ENCODE measurements at places on chromosomes 16 and 17.

DNA sequence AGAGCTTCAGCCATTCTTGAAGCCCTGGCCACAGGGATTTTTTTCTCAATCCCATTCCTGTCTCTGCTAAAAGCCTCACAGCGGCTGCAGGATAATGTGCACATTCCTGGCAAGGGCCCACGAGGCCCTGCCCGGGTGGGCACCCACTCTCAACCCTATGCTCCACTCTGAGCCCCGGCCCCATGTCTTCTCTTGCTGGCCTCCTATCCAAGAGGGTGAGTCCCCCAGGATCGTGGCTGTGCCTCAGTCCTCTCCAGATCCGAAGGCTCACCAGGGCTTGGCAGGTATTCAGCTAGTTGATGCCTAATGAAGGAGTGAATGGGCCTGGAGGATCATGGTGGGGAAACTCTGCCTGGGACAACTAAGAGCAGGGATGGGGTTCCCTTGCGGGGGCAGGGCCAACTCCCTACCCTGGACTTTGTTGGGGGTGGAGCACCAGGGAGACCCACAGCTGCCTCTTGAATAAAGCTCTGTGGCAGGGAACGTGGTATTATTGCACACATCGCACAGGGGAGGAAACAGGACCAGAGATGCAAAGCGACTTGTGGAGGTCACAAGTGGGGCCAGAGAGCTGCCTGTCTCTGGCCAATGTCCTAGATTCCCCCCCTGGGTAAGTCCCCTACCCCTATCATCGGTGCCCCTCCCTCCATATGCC, 5.4 kb downstream of the ARHGAP27 start:
- no peak for DNase-seq

- DNase-seq = no peak
Observed at GRCh38 chr16:20415541-20415940, 6.2 kb downstream of the ACSM5 start.

GRCh38 chr16:11047939-11048800, 103.8 kb downstream of the CLEC16A start:
- no peak for DNase-seq

- DNase-seq = no peak
Observed at GRCh38 chr16:67461600-67462278, 19.2 kb downstream of the ATP6V0D1 start.

DNA sequence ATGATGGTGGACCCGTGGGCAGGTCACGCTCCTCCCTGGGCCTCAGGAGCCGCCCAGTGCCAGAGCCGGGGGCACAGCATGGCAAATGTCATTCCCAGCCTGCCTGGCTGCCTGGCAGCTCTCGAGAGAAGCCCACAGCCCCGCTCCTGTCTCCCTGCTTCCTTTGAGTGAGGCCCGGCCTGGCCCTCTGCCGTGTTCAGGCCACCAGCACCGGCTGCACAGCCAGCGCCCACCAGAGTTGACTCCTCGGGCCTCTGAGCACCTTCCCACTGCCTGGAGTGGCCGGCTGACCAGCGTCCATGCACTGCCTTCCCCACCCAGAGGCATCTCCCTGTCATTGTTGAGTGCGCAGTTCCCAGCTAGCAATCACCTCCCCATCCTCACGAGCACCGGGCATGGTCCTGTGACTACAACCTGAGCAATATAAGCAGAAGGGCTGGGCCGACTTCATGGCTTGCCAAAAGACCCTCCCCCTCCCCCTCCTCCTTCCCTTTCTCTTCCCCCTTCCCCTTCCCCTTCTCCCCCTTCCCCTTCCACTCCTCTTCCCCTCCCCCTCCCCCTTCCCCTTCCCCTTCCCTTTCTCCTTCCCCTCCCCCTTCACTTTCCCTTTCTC, 11.9 kb upstream of the SLC38A10 start:
- DNase-seq = no peak

- DNase-seq = no peak
Observed at GRCh38 chr16:75226550-75227360, 8.0 kb downstream of the CTRB1 start.

- no peak for DNase-seq
Observed at GRCh38 chr17:78416791-78417530, 38.5 kb downstream of the PGS1 start.

GRCh38 chr17:78138204-78139060, 7.8 kb upstream of the C17orf99 start:
- DNase-seq = no peak

DNA sequence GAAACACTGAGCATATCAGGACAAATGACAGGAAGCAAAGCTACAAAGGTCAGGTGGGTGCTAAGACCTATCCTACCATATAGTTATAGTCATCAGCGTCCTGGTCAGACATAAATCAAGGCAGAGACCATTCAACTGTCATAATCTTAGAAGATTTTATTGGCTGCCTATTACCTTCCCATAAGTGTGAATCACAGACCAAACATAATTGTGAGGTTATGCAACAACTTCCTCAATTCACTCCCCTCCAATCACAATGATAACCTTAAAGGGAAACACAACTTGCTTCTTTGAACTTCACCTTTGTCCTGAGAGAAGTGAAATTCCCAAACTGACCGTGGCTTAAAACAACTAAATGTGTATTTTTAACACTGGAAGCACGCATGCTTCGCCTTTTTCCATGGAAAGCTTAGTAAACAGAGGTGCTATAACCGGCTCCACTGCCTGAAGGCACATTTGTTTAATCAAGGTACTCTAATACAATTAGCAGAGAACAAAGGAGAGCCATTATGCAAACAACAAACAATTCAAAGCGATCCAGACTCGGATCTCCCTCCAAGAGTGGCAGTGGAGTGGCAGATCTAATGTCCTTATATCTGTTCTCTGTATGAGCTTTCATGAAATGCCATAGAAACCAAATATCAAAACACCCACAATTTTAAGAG, 84.9 kb downstream of the TMEM114 start:
- DNase-seq = no peak

DNA sequence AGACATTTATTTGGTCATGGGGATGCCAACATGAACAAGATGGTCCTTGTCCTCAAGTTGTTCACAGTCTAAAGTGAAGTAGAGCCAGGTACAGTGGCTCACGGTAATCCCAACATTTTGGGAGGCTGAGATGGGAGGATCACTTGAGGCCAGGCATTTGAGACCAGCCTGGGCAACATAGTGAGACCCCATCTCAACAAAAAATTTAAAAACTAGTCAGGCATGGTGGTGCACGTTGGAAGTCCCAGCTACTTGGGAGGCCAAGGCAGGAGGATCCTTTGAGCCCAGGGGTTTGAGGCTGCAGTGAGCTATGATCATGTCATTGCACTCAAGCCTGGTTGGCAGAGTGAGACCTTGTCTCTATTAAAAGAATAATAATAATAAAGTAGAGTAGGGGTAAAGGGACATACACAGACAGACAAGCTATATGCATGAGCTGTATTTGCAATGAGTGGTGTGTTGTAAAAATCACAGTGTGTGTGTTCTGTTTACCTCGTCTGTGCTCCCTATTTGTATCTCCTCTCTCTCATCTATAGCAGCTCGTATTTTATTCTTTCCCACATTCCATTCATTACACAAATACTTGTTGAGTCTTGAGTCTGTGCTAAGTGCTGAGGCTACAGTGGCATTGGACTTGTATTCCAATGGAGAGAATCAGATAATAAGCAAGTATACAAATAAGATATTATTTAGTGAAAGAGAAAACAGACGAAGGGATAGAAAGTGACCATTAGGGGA, 73.9 kb upstream of the DHX40 start:
- no peak for DNase-seq

DNA sequence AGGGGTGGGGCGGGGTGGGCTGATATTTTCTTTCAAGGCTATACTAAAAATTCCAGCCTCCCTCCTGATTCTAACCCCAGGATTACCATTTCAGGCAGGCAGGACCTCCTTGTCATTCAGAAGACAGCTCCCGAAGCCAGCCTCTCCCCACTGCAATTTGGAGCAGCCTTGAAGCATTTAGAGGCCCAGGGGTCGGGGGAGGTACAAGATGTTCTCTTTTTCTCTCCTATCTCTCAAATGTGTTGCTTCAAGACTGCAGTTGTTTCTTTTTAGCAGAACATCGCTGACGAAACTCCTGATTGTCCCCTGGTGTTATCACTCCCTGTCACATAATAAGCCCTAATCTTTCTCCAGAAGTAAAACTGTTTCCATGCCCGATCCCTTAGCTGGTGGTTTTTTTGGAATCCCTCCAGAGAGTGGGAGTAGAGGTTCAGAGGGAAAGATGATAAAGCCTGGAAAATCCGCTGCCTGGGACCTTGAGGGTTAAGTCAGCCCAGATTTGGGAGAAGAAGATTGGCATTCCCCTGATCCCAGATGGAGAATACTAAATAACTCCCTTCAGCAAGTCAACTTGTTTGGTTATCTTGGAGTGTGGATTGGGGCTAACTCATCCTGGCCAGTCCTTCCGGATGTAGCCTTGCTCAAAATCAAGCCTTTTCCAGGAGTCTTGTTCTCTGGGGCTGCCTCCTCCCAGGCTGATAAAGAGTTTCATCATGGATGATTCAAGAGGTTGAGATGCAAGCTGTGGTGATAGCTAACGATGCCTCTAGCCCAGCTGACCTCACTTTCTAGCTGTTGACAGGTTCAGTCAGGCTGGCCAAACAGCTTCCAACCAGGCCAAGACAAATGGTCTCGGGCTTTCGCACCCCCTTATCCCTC, 71.3 kb downstream of the SOX9 start:
- DNase-seq = no peak

DNA sequence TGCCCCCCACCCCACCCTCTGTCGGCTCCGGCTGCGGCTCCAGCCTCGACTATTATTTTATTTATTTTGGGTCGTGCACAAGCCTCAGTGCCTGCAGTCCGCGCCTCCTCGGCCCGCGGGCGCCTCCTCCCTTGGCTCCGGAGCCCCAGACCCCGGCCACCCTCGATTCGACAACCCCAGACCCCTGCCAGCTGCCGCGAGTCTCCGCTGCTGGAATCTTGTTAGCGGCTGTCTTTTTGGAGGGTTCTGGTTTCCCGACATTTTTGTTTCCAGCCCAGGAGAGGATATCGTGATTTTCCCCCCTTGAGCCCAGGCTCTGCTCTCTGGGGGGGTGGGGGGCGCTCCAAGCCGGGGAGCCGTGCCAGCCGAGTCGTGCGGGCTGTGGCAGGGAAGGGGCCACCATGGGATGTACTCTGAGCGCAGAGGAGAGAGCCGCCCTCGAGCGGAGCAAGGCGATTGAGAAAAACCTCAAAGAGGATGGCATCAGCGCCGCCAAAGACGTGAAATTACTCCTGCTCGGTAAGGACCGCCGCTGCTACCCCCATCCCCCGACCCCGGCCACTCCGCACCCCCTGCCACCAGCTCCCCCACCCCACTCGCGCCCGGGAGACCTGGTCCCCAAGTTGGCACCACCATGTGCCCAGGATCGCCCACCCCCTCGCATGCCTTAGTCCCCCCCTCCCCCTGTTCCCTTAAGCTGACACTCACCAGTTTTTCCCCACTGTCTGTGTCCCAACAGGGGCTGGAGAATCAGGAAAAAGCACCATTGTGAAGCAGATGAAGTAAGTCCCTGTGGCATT, 746 bp downstream of the GNAO1 start:
- no peak for DNase-seq

DNA sequence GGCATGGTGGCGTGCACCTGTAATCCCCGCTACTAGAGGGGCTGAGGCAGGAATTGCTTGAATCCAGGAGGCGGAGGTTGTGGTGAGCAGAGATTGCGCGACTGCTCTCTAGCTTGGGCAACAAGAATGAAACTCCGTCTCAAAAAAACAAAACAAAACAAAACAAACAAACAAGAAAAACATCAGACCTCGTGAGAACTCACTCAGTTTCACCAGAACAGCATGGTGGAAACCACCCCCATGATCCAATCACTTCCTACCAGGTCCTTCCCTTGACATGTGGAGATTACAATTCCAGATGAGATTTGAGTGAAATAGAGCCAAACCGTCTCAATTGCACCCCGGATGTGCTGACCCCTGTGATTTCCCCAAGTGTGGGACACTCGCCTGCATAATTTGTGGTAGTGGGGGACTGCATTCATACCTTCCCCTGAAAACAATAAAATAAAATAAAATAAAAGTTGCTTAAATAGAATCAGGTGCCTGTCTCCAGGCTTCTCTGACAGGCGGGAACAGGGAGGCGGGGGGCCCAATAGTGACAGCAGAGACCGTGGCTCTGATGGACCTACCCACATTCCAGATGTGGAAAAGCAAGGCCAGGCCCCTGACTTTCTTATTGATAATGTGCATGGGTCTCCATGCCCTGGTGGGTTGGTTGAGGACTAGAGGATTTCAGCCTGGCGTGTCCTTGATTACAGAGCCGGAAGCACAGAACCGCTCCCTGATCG, 13.1 kb downstream of the ZSCAN10 start:
- DNase-seq = no peak

- no peak for DNase-seq
Observed at GRCh38 chr16:49858200-49859124, 2.5 kb upstream of the ZNF423 start.

- DNase-seq = no peak
Observed at GRCh38 chr17:64015447-64015846, 5.0 kb downstream of the ICAM2 start.

- DNase-seq = no peak
Observed at GRCh38 chr17:31888124-31888523, 13.4 kb downstream of the UTP6 start.

- DNase-seq = no peak
Observed at GRCh38 chr16:27181019-27181790, 22.1 kb upstream of the KDM8 start.

DNA sequence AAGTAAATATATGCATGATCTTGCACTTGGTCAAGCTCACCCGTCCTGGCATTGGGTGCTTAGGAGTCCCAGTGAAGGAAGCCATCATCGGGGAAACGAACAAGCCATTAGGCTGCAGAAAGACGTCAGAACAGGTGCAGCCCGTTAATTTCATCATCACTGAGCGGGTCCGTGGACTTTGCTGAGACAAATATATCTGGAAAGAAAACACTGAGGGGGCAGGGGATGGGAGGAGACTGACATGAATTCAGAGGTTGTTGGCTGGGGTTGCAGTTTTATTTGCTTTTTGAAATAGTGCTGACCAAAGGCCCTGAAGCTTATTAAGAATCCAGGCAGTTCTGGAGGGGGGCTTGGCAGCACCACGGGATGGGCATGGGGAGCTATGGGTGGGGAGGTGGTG, 207.2 kb downstream of the ENGASE start:
- no peak for DNase-seq

GRCh38 chr17:10018461-10018891, 113.4 kb upstream of the RCVRN start:
- no peak for DNase-seq

GRCh38 chr16:47928008-47928407, 227.8 kb downstream of the ABCC12 start:
- DNase-seq = no peak

Measured in cortex of kidney (tissue), 1 donor.